BJ (cell line): ENCODE measurements at places on chromosomes 7 and 10. TPM values are rescaled to one million over a fixed set of nuclear protein-coding genes. Genes with fewer than 3 reads are reported as not detected.

DNA sequence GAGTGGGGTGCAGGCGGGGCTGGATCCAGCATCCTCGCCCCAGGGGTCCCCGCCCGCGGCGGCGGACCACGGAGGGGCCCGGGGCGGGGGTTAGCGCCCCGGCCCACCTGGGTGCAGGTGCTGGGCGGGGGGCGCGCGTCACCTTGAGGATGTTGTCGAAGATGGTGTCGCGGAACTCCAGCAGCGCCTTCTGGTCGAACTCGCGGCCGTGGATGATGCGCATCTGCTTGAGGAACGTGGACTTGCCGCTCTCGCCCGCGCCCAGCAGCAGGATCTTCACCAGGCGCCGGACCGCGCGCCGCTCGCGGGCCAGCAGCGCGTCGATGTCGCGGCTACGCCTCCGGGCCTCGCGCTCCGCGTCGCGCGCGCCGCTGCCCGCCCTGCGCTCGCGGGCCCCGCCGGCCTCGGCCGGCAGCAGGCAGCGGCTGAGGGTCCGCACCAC lies 376 bp downstream of the GNA12 start:
- no peak for DNase-seq

The KIN gene
- polyA plus RNA-seq = 2.6 and 8.3 TPM in 2 replicates

DNA sequence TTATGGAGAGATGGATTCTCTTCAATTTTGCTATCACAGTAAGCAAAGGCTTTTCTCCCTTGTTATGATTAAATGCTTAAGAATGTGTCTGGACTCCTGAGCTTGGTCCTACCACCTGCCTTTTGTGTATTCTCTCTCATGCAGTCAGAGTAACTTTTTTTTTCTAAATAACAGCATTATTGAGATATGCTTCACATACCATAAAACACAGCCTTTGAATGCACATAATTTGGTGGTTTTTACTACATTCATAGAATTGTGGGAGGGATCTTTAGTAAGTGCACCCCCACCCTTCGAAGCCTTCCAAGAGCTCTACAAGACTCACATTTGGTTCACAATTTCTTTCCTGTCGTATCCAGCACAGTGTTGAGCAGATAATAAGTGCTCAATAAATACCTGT lies 175.5 kb downstream of the ADAM12 start:
- no peak for DNase-seq

GRCh38 chr7:51647931-51648351 lies 331.3 kb upstream of the COBL start:
- no peak for DNase-seq

The LIPJ gene
- polyA plus RNA-seq = 0.01 TPM in 1 of 2 replicates, not detected in the other

- DNase-seq = no peak
Observed at GRCh38 chr10:59087486-59087885, 89.0 kb upstream of the PHYHIPL start.

DNA sequence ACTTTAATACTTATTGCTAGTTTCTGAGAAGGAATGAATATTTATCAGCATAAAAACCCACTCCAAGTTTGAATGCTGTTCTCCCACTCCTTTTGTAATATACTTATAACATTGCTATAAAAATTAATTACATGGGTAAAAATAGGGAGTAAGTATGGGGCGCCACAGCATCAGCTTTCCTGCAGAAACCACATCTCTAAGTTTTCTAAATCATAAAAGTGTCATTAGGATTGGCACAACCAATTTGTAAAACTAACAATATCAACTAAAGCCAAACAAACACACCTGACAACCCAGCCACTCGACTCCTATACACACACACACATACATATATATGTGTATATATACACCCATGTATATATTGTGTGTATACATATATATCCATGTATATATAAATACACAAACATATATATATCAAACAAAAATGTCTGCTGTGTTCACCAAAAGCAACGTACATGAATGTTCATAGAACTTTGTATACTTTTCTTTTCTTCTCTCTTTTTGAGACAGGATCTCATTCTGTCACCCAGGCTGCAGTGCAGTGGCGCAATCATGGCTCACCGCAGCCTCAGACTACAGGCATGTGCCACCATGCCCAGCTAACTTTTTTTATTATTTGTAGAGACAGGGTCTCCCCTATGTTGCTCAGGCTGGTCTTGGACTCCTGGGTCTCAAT lies 14.8 kb upstream of the LRRC17 start:
- DNase-seq = no peak

The OPN4 gene
- not detected in 2 replicates for polyA plus RNA-seq

The AKR1B15 gene
- polyA plus RNA-seq = not detected in 2 replicates

The WASHC2A gene
- polyA plus RNA-seq = 28.4 and 38.1 TPM in 2 replicates

DNA sequence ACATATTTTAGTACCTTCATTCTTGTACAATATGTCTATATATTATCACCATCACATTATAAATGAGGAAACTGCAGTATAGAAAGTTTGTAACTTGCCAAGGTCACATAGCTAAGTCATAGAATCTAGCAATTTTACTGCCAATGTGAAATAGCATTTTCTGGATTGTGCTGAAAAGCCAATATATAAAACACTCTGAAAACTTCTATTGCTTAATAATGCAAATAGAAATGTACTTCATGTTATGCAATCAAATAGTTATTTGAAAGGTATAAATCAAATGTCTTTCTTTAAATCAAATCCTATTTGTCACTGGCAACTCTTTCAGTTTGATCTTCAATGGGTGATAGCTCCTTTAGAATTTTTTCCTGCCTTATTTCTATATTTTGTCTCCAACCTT lies 129.5 kb downstream of the TMEM26 start:
- no peak for DNase-seq

DNA sequence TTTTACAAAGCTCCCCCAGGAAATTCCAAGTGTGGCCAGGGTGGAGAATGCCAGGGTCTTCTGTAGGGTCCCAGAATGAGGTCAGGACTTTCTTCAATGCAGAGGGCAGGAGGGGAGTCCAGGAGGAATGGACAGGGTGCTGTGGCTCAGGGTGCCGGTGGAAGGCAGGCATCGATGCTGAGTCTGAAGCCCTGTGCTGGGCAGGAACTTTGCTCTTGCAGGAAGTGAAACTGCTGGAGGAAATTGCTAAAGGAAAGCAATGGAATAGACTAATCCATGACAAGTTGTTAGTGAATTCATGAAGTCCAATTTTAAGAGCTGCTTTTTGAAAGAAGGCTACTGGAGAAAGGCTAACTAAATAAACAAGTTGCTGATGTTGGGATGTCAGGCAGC lies 14.8 kb downstream of the PTPRE start:
- no peak for DNase-seq

- no peak for DNase-seq
Observed at GRCh38 chr7:47192978-47193377, 388.9 kb downstream of the TNS3 start.

DNA sequence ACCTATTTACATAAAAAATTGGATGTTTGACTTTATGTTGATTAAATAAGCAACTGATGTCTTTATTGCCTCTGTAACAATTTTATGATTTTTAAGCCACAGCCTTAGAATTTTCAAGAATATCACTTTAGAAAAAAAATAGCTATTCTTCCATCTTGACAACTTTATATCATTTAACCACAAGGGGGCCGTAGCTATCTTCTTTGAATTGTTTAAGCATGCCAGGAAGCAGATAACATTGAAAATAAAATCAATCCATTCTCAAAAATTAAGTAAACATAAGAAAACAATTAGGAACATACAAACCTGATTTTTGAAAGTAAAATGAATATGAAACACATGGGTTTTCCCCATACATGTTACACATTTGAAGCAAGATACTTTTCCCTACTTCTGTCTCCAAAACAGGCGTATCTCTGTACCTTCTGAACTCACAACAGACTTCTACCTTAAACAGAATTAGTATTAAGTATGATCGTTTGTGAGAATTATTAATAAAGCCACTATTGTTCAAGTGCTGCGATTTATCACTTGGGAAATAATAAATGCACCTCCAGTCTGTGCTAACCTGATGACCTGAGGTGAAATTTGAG lies 209.0 kb downstream of the CACNA2D1 start:
- no peak for DNase-seq

DNA sequence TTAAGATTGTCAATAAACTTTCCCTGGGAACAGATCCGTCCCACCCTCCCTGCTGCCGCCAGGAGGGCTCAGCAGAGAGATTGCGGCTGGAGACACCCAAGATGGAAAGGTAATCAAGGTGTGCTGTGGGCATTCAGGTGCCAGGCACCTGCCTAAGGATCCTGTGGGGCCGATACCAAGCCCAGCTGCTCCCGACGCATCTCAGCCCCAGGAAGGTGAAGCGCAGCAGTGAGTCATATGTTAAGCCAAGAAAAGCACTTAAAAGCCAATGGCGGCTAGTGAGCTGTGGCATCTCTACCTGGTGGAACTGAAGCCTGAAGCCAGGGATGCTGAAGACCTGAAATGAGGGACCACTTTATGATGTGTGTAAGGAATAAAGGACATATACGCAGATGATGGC lies 6.1 kb downstream of the WDR86 start:
- DNase-seq = no peak

The PHKG1 gene
- 0.16 and 0.39 TPM in 2 replicates for polyA plus RNA-seq

- DNase-seq = no peak
Observed at GRCh38 chr10:121069061-121069850, 218.1 kb downstream of the WDR11 start.

- no peak for DNase-seq
Observed at GRCh38 chr10:30917789-30918188, 113.9 kb downstream of the ZNF438 start.
